Diencephalon (tissue), 1 donor: ENCODE measurements at places on chromosomes 1 and 21. TPM values are rescaled to one million over a fixed set of nuclear protein-coding genes. Genes with fewer than 3 reads are reported as not detected.

FCGR3B gene
- 1.6 TPM for total RNA-seq

KCNA3 gene
- 28.8 TPM for total RNA-seq

SLC25A34 gene
- 0.23 TPM for total RNA-seq

MSH4 gene
- 1.6 TPM for total RNA-seq
